Cortex of kidney (tissue), 1 donor: ENCODE measurements at places on chromosomes 5 and 9.

DNA sequence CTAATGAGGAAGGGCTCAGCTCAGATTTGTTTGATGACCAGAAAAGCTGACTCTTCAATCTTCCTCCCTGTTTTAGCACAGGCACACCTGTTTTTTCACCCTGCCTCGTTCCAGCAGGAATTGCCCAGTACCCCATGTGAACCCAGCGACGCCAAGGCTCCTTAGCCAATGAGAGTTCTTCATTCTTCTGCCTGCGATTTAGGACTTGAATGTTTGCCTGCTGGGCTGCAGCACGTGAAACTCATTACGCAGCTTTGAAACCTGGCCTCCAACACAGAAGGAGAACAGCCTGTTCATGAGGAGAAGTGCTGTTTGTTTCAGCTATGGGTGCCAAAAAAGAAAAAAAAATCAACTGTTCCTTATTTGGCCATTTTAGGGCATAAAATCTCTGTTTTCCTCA lies 315.5 kb downstream of the TRPM3 start:
- no peak for DNase-seq

GRCh38 chr5:139204196-139204595 lies 6.0 kb upstream of the SIL1 start:
- no peak for DNase-seq

DNA sequence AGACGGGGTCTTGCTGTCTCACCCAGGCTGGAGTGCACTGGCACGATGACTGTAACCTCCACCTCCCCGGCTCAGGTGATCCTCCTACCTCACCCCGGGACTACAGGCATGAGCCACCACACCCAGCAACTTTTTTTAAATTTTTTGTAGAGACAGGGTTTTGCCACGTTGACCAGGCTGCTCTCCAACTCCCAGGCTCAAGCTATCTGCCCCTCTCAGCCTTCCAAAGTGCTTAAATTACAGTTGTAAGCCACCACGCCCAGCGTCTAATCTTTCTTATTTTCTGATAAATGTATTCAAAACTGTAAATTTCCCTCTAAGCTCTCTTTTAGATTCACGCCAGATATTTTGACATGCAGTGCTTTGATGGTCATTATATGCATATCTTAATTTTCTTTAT lies 10.3 kb downstream of the FRRS1L start:
- DNase-seq: no peak

GRCh38 chr5:33769968-33770367 lies 121.8 kb downstream of the ADAMTS12 start:
- DNase-seq: no peak

DNA sequence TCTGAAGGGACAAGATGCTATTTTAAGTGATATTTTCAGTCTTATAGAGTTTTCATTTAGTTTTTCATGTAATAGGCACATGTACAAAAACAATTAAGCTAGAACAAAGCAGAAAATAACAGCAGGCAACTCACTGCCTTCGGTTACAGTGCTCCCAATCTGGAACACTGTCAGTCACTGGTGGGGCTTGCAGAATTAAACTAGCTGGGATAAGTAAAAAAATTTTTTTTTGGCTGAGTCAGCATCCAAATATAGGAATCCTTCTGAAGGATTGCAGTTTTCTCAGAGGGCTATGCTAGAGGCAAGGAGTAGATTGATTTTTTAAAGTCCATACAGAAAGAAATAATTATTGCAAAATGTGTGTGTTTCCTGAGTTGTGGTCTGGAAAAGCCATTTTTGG lies 250.2 kb upstream of the RFX3 start:
- no peak for DNase-seq

GRCh38 chr5:499233-500209 lies 24.7 kb downstream of the SLC9A3 start:
- no peak for DNase-seq

DNA sequence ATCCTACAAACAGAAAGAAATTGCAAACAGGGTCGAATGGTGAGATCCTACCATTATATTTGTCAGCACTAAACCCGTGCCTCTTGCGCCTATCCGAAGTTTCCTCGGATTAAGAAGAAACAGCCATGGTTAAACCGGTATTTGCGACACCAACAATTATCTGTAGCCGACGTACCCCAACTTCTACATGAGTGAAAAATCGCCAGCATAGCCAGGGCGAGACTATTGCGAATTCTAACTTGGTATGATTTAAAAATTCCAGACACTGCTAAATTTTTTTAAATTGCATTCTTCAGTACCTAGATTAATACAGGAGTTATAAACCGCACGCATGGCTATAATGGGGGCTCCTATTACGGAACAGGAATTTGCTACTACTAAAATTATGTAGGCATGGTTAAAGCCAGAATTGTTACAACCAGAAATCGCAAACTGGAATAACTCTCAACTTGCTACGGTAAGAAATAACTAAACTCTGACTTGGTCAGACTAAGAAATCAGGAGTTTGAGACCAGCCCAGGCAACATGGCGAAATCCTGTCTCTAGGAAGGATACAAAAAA lies 25.3 kb upstream of the ANXA2R start:
- no peak for DNase-seq

DNA sequence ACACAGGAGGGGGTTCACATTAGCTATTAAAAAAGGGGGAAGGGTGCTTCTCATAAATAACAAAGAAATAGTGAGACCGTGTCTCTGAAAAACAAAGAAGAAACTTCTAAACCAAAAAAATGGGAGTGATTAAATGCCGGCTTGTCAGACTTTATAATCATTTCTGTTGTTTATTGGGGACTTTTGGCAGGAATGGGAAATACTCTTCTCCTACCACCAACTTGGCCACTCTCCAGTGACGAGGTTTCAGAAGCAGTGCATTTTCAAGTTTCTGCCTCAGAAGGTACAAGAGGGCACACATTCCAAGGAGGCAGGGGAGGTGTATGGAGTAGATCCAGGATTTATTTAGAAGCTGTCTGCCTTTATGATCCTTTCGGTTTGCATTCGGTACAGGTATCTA lies 46.2 kb downstream of the LIX1 start:
- DNase-seq: no peak

DNA sequence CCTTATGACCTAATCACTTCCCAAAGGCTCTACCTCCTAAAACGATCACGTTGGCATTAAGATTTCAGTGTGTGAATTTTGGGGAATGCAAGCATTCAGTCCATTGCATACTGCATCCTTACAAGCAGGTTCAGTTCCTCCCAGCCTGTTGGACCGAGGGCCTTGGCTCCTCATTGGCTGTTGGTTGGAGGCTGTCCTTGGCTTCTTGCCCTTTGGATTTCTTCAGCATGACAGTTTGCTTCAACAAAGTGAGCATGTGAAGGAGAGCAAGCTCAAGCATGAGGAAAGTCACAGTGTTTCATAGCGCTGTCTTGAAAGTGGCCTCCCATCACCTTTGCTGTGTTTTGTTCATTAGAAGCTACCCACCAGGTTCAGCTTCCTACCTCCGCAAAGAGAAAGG lies 109.5 kb downstream of the GADD45G start:
- DNase-seq: no peak

DNA sequence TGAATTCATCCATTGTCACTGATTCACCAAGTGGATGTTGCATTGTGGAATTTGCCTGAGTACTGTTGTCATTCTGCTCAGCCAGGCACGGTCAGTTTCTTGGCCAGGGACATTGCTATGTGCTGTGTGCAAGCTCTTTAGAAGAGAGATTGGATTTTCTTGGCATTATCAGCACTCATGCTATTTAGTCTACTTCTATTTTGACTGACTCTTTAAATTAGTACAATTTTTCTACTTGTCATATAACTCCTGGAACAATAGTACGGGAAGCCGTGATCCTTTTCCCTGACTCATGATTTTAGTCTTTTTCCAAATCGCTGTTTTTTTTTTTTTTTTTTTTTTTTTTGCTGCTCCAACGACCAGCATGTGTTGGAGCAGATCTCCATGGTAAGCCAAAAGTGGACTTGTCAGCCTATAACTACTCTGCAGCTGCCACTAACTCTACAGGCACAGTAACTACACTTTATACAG lies 129.7 kb downstream of the CDC42SE2 start:
- no peak for DNase-seq

DNA sequence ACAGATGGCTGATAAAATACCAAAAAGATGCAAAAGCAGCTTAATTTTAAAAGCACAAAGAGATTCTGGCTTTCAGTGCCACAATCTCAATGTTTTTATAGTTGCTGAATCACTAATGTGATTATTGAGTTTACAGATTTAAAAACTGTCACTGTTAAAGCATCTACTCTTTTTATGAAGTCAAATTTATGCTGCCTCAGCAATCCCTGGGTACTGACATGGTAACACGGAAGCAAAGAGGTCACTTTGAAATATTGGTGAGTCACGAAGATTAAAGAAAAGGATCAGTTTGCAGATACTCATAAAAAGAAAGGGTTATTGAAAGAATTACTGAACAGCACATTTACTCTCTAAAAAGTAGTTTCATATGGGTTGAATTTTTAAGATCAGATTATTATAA lies 39.7 kb upstream of the HMGCS1 start:
- no peak for DNase-seq

DNA sequence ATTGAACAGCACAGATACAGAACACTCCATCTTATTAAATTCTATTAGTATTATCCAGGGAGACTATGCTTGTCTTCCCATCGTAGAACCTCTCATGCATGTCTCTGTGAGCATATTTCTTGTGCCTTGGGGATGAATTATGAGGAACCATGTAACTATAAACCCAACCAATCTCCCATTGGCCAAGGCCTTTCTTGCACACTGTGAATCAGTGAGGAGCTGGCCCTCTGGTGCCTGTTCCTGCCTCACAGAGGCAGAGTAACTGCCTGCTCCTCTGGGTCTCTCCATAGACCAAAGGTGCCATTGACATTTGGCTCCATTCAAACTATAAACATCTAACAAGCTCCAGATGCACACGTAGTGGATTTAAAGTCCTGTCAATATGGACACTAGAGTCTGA lies 190.4 kb downstream of the ENC1 start:
- DNase-seq: no peak

DNA sequence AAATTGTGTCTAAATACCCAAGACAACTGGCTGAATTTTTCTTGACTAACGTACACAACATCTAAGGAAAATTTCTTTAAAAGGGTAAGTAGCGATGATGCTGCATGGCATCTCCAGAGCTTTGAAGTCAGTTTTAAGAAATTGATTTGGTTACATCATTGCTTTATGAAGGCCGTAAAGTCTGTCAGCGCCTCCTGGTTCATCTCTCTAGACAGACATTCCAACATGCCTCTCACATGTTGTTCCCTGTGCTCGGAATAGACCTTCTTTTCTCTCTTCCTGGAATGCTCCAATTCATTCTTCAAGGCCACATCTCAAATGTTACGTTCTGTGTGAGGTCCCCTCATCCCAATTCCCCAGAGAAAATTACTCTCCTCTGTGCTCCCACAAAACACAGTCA lies 108.7 kb upstream of the SSBP2 start:
- no peak for DNase-seq

- no peak for DNase-seq
These were observed 131.8 kb upstream of the ACOT12 start for GRCh38 chr5:81525690-81526089.
